ENCODE measurements at places on chromosomes 1 and 21. TPM values are rescaled to one million over a fixed set of nuclear protein-coding genes. Genes with fewer than 3 reads are reported as not detected.

DNA sequence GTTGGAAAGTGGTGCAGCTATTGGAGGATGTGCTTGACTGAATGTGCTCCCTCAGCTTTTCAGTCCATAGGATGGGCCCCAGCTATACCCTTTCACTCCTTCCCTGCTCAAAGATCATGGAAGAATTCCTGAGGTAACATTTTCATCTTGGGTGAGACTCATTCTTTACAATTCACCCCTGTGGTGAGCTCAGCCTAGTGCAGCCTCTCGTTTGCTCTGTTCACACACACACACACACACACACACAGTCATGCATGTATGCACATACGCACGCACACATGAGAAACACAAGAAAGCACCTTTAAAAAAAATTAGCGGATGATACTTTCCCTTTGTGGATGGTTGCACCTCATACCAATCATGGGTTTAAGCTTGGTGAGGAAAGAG, 25.8 kb downstream of the CCN1 start:
- no peaks in the 10 kb centered on the region for H3K4me1 ChIP-seq
- H3K4me3 ChIP-seq, result no peak overlapping the region
- no peaks in the 10 kb centered on the region for H3K27me3 ChIP-seq
- no peaks in the 10 kb centered on the region for H3K36me3 ChIP-seq
- no peak overlapping the region for H3K27ac ChIP-seq

Gene TPTE
- not detected for polyA plus RNA-seq

Gene LCE1B
- polyA plus RNA-seq, result 2.5 TPM

DNA sequence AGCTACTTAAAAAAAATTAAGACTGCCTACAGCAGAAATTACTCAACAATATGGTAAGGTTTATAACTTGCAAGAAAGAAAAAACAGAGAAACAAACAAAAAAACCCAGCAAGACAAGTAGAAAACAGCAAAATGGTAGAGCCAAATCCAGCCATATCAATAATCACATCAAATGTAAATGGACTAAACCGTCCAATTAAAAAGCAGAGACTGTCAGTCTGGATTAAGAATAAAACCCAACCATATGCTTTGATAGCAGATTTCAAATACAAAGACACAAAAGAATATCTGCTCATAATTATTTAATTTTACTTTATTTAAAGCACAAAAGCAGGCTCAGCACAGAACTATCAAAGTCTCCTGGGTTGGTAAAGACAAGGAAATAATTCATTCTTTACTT, 17.5 kb downstream of the PACC1 start:
- H3K27ac ChIP-seq, result no peak overlapping the region
- H3K27me3 ChIP-seq, result no peaks in the 10 kb centered on the region
- H3K4me3 ChIP-seq, result no peak overlapping the region
- H3K4me1 ChIP-seq, result no peaks in the 10 kb centered on the region
- no peak for DNase-seq
- no peaks in the 10 kb centered on the region for H3K36me3 ChIP-seq

Gene FCRL2
- polyA plus RNA-seq, result 0.07 TPM

Gene ANGPTL1
- polyA plus RNA-seq, result not detected

Gene OR2L13
- polyA plus RNA-seq, result not detected

- no peak overlapping the region for H3K4me3 ChIP-seq
- no peak overlapping the region for H3K27ac ChIP-seq
- no peaks in the 10 kb centered on the region for H3K27me3 ChIP-seq
Observed at GRCh38 chr1:31215065-31215570, 24.6 kb downstream of the NKAIN1 start.

- H3K36me3 ChIP-seq, result no peaks in the 10 kb centered on the region
- H3K27me3 ChIP-seq, result no peaks in the 10 kb centered on the region
- no peak overlapping the region for H3K4me3 ChIP-seq
- peaks cover 35% of the 10 kb centered on the region for H3K4me1 ChIP-seq
- DNase-seq, result peak; percentile 69
Observed at GRCh38 chr1:101288491-101288944, 51.7 kb downstream of the S1PR1 start.

Gene CFAP141
- not detected for polyA plus RNA-seq

Gene RIMKLA
- polyA plus RNA-seq, result 0.01 TPM

DNA sequence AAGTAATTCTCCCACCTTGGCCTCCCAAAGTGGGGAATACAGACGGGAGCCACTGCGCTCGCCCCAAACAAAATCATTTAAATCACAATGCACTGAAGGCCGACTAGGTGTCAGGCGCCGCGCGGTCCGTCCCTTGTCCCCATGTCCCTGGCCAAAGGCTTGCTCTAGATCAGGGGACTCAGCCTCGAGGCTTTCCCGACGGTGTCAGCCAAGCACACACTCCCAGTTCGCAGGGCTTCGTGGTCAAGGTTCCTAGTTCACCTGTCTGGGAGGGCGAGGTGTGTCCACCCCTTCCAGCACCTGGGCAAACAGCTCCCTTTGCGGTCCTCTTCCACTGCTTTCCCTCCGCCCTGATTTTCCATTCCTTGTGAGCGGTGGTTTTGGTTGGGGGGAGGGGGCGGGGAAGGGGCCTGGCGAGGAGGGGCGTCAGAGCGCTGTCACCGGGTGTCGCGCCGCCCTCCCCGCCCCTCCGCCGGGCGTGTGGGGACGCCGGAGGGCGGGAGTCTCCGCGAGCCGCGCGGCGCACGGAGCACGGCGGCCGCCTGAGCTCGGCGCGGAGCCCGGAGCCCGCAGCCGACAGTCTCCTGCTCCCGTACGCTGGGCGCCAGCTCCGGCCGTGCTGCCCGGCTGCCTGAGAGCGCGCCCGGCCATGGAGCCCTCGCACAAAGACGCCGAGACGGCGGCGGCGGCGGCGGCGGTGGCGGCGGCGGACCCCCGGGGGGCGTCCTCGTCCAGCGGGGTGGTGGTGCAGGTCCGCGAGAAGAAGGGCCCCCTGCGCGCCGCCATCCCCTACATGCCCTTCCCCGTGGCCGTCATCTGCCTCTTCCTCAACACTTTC, at the start of gene STUM:
TSS of gene STUM (plus strand) at position 509 of the 838 bp plus-strand sequence. CDS start at position 650, 141 bp downstream.
- no peak within 1 kb of the TSS for H3K27ac ChIP-seq
- peaks cover 10% of the 10 kb centered on the region for H3K27me3 ChIP-seq
- H3K4me3 ChIP-seq, result no peak within 1 kb of the TSS
- peaks cover 9% of the 10 kb centered on the region for H3K4me1 ChIP-seq
- no peak for DNase-seq
- no peaks in the 10 kb centered on the region for H3K36me3 ChIP-seq

DNA sequence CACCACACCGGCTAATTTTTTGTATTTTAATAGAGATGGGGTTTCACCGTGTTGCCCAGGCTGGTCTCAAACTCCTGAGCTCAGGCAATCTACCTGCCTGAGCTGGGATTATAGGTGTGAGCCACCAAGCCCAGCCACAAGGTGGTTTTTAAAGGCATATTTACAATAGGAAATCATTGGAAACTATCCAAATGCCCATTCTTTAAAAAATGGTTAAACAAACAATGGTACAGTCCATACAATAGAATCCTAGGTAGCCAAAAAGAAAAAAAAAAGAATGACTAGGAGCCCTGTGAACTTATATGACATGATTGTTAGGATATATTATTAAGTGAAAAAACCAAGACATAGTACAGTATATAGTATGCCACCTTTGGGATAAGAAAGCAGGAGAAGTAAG, 5.3 kb downstream of the ATP2B4 start:
- peaks cover 12% of the 10 kb centered on the region for H3K4me1 ChIP-seq
- no peak overlapping the region for H3K4me3 ChIP-seq
- peaks cover 3% of the 10 kb centered on the region for H3K27me3 ChIP-seq
- H3K36me3 ChIP-seq, result no peaks in the 10 kb centered on the region
- no peak overlapping the region for H3K27ac ChIP-seq

DNA sequence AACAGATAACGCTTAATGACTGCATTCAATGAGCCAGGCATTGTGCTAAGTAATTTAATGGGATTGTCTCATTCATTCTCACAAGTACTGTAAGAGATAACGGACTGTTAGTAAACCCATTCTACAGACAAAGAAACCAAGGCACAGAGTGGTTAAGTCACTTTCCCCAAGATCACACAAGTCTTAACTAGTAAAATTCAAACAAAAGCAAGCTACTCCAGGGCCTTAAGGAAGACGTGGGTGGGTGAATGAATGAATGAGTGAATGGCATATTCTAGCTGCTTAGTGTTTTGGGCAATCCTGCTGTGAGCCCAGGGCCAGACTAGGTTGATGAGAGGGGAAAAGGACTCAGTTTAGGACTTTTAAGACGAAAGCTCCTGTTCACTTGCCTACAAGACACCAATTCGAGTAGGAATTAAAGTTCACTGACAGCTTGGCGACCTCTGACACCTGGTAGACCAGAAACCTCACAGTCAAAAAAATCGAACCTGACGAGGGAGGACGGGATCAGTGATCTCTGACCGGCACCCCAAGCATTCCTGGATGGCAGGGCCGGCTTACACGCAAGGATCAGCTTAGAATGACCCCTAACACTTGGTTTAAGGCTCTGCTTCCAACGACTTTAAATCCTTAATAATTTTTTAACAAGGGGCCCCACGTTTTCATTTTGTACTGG, 557 bp downstream of the EMC1 start:
- no peak for DNase-seq
- peak overlapping the region; percentile 98 for H3K4me3 ChIP-seq
- peak overlapping the region; percentile 97 for H3K27ac ChIP-seq
- no peaks in the 10 kb centered on the region for H3K36me3 ChIP-seq

Gene C4BPA
- not detected for polyA plus RNA-seq

Gene PCP4
- polyA plus RNA-seq, result not detected

GRCh38 chr1:30810416-30811080, 53.0 kb upstream of the LAPTM5 start:
- no peak overlapping the region for H3K27ac ChIP-seq
- H3K4me1 ChIP-seq, result no peaks in the 10 kb centered on the region
- H3K27me3 ChIP-seq, result peaks cover 28% of the 10 kb centered on the region
- H3K36me3 ChIP-seq, result no peaks in the 10 kb centered on the region

Gene PGLYRP4
- polyA plus RNA-seq, result 0.53 TPM

DNA sequence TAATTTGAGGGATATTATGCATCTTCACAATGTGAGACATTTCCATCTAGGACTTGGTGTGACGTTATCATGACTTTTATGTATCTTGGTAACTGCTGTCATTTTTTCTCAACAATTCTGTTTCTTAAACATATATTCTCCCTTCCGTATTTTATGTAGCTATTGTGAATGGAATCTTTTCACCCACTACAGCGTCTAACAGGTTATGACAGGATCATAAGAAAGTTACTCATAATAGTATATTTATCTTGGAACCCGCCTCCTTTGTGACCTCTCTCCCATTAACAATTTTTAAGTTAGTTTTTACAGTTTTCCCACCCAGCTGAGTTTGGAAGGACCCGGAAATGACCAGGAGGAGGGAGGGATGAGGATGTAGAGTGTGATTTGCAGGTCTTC, 6.8 kb upstream of the DMRTA2 start:
- no peak overlapping the region for H3K4me3 ChIP-seq
- no peak for DNase-seq
- peaks cover 20% of the 10 kb centered on the region for H3K27me3 ChIP-seq
- no peaks in the 10 kb centered on the region for H3K4me1 ChIP-seq
- H3K27ac ChIP-seq, result no peak overlapping the region
- no peaks in the 10 kb centered on the region for H3K36me3 ChIP-seq

Gene SHISA4
- not detected for polyA plus RNA-seq

- DNase-seq, result no peak
- no peak overlapping the region for H3K4me3 ChIP-seq
- H3K4me1 ChIP-seq, result no peaks in the 10 kb centered on the region
- H3K36me3 ChIP-seq, result no peaks in the 10 kb centered on the region
- H3K27ac ChIP-seq, result no peak overlapping the region
Observed at GRCh38 chr1:175343945-175344344, 151.4 kb upstream of the KIAA0040 start.

DNA sequence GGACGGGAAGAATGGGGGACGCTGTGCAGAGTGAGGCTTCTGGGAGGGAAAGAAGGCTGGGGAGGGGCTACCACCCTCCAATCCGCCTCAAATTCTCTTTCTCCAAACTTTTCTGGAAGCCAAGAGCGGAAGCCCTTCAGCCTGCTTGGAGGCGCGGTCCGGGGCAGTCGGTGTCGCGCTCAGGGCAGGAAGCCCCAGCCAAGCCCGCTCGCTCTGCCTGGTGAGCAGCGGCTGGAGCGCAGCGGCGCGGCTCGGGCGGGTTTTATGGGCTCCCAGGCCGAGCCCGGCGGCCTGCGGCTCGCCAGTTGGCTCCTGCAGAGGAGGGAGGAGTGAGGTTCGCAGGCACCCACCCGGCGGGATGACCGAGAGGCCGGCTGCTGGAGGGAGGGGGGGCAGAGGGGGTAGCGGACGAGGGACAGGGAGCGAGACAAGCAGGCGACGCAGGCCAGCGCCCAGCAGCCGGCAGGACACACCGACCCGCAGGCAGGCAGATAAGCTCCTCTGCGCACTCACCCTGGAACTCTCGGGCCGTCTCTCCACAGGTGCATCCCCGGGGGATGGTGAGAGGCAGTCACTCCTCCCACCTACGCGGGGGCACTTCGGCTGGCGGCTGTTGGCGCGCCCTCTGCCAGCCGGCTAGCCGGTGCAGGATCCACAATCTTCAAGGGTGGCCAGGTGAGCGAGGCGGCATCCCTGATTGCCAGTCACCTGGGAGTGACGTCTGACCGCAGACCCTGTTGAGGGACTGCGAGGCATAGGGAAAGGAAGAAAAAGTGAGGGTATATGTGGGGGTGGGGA, at the start of gene AVPR1B:
TSS of gene AVPR1B (minus strand) at position 238 of the 798 bp plus-strand sequence. CDS start 498 bp downstream, outside the sequence.
- no peak within 1 kb of the TSS for H3K27ac ChIP-seq
- H3K27me3 ChIP-seq, result peaks cover 5% of the 10 kb centered on the region
- no peaks in the 10 kb centered on the region for H3K36me3 ChIP-seq

GRCh38 chr1:233135833-233136232, 159.7 kb downstream of the PCNX2 start:
- no peak overlapping the region for H3K27ac ChIP-seq
- H3K36me3 ChIP-seq, result no peaks in the 10 kb centered on the region
- H3K27me3 ChIP-seq, result no peaks in the 10 kb centered on the region
- no peak for DNase-seq
- H3K4me1 ChIP-seq, result no peaks in the 10 kb centered on the region
- no peak overlapping the region for H3K4me3 ChIP-seq

- H3K36me3 ChIP-seq, result no peaks in the 10 kb centered on the region
- no peak overlapping the region for H3K27ac ChIP-seq
- H3K4me1 ChIP-seq, result no peaks in the 10 kb centered on the region
- H3K27me3 ChIP-seq, result no peaks in the 10 kb centered on the region
- no peak overlapping the region for H3K4me3 ChIP-seq
Observed at GRCh38 chr1:78792756-78793155, 143.1 kb downstream of the IFI44 start.
